ENCODE measurements at places on chromosomes 2 and 18. TPM values are rescaled to one million over a fixed set of nuclear protein-coding genes. Genes with fewer than 3 reads are reported as not detected.

DNA sequence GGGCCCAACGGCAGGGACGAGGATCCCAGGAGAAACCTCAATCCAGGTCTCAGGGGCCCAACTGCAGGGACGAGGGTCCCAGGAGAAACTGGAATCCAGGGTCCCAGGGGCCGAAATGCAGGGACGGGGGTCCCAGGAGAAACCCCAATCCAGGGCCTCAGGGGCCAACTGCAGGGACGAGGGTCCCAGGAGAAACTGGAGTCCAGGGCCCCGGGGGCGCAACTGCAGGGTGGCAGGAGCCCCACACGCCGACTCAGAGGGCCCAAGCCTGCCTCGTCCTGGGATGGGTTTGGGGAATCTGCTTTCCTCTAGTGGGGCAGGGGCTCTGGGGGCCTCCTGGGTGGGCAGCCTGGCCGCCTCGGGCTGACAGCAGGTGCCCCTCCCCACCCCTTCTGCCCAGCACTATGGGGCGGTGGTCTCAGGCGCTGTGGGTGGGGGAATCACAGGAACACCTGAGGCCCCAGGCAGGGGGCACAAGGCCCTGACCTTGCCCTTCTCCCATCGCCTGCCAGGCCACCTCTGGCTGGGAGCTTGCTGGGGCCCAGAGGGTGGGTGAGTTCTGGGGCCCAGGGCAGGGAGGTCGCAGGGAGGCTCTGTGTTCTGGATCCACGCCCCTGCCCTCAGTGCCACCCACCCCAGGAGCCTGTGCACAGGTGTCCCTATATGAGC lies 7.1 kb downstream of the RTP5 start:
- DNase-seq, result no peak

GRCh38 chr18:50869150-50869549 lies 9.8 kb upstream of the ME2 start:
- DNase-seq, result no peak

DNA sequence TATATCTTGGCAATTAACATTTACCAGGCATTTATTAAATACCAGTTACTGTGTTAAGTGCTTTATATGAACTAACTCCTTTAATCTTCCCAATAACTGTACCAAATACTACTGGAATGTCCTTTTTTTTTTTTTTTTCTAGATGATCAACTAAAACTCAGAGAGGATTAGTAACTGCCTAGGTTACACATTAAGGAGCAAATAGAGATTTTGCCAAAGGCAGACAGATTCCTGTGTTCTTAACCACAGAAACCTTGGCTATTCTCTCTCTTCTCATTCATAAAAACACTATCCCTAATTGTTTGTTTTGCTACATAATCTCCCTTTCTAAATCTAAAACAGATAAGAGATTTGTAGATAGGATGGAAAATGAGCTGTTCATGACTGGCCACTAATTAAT lies 13.3 kb downstream of the DHX57 start:
- DNase-seq, result no peak

- DNase-seq, result no peak
Observed at GRCh38 chr2:145654746-145655145, 1134.8 kb upstream of the ZEB2 start.

DNA sequence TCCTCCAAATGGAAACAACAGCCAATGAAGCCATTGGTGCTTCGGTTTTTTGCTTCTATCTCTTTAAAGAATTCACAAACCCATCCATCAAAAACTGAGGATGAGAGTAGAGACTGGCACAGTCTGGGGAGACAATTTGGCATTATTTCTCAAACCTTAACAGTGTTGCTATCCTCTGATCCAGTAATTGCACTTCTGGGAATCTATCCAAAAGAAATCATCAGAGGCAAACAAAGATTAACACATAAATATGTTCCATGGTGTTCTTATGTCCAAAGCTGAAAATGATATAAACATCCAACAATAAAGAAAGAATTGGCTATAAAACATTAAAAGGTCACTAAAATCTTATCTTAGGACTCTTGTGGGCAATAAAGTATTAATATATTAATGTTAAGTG lies 35.1 kb downstream of the REEP1 start:
- DNase-seq, result no peak

DNA sequence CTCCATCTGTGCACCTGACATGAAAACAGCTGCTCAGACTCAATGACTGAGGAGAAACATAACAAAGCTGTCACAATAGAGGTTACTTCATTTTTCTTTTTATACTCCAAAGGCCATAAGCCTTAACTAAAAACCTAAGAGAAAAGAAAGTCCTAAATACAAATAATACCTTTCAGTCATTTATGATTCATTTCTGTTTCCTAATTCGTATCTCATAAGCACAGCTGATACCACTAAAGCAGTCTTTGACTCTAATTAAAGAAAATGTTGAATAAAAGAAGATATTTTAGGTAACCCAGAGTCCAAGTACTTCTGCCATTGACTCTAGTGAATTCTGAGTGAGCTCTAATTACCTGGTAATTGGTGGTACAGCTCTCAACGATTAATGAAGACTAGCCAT lies 20.6 kb downstream of the NEMP2 start:
- no peak for DNase-seq

GRCh38 chr2:83742117-83742782 lies 716.8 kb downstream of the SUCLG1 start:
- DNase-seq, result no peak

DNA sequence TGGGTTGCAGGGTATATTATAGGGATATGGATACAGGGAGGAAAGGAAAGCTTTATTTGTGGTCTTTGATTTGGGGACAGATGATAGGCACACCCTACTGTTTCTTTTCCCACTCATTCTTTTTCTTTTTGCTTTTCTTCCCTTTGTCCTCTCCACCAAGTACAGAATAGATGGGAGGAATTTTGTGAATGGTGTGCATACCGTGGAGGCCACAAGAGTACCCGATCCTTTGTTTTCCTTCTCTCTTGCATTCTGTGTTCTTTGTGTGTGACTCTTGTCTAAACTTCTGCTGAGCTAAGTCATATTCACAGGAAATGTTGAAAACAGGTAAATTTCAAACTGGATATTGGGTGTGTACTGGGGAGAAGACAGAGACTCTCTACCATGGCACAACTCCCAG lies 321.4 kb upstream of the SLC8A1 start:
- no peak for DNase-seq

DNA sequence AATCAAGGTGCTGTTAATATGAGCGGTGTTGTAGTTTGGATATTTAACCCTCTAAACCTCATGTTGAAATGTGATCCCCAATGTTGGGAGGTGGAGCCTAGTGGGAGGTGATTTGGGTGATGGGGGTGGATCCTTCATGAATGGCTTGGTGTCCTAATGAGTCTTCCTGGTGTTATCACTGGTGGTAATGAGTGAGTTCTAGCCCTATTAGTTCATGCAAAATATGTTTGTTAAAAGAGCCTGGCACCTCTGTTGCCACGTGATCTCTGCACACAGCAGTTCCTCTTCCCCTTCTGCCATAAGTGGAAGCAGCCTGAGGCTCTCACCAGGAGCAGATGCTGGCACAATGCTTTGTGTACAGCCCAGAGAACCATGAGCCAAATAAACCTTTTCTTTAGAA lies 158.4 kb downstream of the FMNL2 start:
- no peak for DNase-seq

GRCh38 chr2:147345246-147345645 lies 499.6 kb upstream of the ACVR2A start:
- DNase-seq, result no peak

GRCh38 chr2:219406861-219407230 lies 11.3 kb upstream of the DES start:
- DNase-seq, result no peak

- DNase-seq, result no peak
Observed at GRCh38 chr2:37149626-37150322, 7.0 kb downstream of the EIF2AK2 start.

DNA sequence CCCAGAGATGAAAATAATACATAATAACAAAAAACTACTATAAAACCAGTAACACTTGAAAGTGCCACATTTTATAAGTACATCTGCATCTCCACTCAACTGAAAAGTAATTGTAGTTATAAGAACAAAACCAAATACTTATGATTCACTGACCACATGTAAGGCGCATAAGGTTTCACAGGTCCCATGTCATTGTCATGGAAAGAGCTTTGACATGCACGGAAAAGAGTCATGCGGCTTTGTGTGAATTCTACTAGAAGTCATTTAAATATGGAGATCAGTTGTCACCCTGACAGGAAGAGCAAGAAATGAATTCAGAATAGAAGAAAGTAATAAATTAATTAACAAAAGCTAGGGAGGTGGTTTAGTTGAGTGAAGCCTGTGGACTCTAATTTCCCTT lies 459.1 kb downstream of the CDH2 start:
- no peak for DNase-seq

GRCh38 chr2:46023165-46023854 lies 273.9 kb upstream of the EPAS1 start:
- DNase-seq, result no peak

DNA sequence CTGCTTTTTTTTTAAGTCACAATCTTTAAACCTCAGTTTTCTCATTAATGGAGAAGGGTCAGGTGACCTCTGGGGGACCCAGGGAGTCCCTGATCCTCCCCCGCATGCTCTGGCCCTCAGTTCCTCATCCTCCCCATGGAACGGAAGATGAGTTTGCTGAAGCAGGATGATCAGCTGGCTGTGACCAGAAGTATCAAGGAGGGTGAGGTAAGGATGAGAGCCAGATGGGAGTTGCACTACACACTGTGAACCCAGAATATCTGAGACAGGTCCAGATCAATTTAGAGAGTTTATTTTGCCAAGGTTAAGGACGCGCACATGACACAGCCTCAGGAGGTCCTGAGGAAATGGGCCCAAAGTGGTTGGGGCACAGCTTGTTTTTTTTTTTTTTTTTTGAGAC lies 3.8 kb downstream of the CATIP start:
- no peak for DNase-seq

- DNase-seq, result no peak
Observed at GRCh38 chr2:239824866-239825704, 200.1 kb downstream of the NDUFA10 start.

GRCh38 chr2:14350856-14351255 lies 281.7 kb upstream of the LRATD1 start:
- DNase-seq, result no peak

- no peak for DNase-seq
Observed at GRCh38 chr2:174763780-174764179, 492 bp downstream of the CHRNA1 start.

GRCh38 chr2:3389193-3389592 lies 9.7 kb downstream of the TRAPPC12 start:
- no peak for DNase-seq

GRCh38 chr2:239318790-239319661 lies 81.8 kb downstream of the HDAC4 start:
- peak; percentile 51 for DNase-seq

GRCh38 chr2:207504513-207505170 lies 25.1 kb upstream of the CREB1 start:
- peak; percentile 82 for DNase-seq

DNA sequence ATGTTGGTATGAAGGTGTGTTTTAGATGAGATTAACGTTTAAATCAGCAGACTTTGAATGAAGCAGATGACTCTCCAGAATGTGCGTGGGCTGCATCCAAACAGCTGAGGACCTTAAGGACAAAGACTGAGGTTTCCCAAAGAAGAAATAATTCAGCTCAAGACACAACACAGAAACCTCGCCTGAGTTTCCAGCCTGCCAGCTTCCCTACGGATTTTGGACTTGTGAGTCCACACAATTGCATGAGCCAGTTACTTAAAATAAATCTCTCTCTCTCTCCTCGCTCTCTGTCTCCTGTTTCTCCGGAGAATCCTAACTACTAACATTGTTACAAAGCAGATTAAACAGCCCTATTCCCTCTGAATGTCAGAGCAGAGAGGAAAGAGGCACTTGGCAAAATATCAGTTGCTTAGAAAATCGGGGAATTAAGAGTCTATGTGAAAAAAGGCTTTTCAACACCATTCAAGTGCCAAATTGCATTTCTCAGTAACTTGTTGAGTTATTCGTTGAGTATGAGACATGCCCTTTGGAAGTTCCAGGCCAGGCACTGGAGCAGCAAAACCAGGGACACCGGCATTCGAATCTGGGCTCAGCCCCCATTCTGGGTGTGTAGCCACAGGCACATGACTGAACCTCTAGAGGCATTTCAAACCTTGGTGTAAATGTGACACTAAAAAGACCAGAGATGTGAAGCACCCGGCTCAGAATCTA lies 174.6 kb upstream of the PID1 start:
- DNase-seq, result no peak

DNA sequence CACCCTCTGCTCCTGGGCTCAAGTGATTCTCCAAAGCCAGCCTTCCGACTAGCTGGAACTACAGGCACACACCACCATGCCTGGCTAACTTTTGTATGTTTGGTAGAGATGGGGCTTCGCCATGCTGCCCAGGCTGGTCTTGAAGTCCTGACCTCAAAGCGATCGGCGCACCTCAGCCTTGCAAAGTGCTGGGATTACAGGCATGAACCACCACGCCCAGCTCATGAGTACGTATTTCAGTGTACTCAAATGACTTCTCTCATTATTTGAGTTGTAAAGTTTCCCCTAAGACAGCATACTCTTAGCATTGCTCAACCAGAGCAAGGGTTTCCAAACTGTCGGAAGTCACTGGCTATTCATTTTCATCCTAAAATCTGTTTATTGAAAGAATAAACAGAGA lies 40.3 kb downstream of the IMPA2 start:
- no peak for DNase-seq

- no peak for DNase-seq
Observed at GRCh38 chr2:45814488-45814887, 163.0 kb downstream of the PRKCE start.

DNA sequence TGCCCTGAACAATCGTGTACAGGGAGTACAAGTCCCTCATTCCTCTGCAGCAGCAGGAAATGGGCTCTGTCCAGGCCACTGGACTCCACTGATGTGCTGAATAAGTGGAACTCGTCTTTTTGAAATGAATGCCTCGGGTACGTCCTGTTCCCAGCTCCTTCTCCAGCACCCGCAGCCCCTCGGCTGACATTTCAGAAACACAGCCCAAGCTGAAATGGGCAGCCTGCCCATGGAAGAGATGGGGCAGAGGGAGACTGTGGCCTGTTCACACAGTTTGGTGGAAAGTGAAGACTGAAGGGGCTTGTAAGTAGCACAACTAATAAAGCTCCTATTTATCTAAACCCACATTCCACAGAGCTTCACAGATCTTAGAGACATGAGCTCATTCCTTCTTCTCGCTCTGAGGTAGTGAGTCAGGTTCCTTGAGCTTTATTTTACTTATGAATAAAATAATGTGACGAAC lies 498.6 kb downstream of the TXNL1 start:
- DNase-seq, result peak; percentile 73

SFTPB gene
- not detected for total RNA-seq

HOXD12 gene
- not detected for total RNA-seq

RNF181 gene
- total RNA-seq, result 219 TPM

REG1B gene
- not detected for total RNA-seq

POTEJ gene
- total RNA-seq, result not detected

TMEM198 gene
- total RNA-seq, result 0.03 TPM

ELOA2 gene
- total RNA-seq, result not detected

SERPINB13 gene
- not detected for total RNA-seq

SGPP2 gene
- not detected for total RNA-seq
